ENCODE measurements at places on chromosomes 13 and 19.

GRCh38 chr19:18659281-18660050, 22.6 kb downstream of the KLHL26 start:
- no peak overlapping the region for H3K4me3 ChIP-seq
- peaks cover 5% of the 10 kb centered on the region for H3K4me1 ChIP-seq
- no peak for DNase-seq

- peak within 1 kb of the TSS; percentile 95 for H3K27ac ChIP-seq
- peak within 1 kb of the TSS; percentile 90 for H3K4me3 ChIP-seq
- H3K27me3 ChIP-seq, result no peaks in the 10 kb centered on the region
- H3K36me3 ChIP-seq, result peaks cover 6% of the 10 kb centered on the region
- DNase-seq, result peak; percentile 56
- H3K4me1 ChIP-seq, result peaks cover 48% of the 10 kb centered on the region
Observed at GRCh38 chr19:40284501-40285352, at the start of gene AKT2. Gene AKT2, minus strand, starts transcription at chr19:40285345. Its CDS starts 20,078 bp downstream, at chr19:40265267.

GRCh38 chr19:19997656-19998268, 41.5 kb downstream of the ZNF682 start:
- no peak overlapping the region for H3K27ac ChIP-seq
- no peak overlapping the region for H3K4me3 ChIP-seq
- no peaks in the 10 kb centered on the region for H3K4me1 ChIP-seq
- no peaks in the 10 kb centered on the region for H3K36me3 ChIP-seq
- DNase-seq, result peak; percentile 10
- no peaks in the 10 kb centered on the region for H3K27me3 ChIP-seq

DNA sequence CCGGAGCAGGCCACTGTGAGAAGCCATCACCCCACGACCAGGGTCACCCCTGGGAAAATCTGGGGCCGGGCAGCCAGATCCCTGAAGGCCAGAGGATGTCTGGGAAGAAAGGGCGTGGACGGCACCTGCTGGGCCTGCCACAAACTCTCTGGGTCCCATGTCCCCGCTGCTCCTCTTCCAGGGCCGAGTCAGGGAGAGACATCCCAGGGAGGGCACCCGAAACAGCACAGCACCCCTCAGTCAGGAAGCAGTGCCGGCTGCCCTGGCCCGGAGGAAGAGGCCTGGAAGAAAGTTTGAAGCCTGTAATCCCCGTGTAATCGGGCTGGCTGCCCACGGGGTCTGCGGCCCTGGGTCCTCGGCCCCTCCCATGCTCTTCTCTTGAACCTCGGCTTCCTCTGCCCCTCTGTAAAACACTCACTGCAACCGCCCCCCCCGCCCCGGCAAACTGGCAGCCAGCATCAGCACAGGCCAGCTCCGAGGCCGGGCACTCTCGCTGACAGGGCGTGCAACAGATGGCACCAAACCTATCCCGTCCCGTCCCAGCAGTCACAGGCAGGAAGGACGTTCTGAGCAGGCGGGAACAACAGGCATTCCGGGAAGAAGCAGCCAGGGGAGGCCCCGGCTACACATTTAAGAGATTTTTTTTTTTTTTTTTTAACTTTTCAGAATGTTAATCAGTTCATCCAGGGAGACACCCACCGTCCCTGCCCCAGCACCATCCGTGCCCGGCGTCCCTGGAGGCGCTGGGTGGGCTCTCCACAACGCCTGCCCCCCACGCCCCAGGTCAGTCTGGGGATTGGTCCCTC, 1.5 kb downstream of the SBNO2 start:
- no peak for DNase-seq
- H3K27ac ChIP-seq, result peak overlapping the region; percentile 81
- peaks cover 4% of the 10 kb centered on the region for H3K36me3 ChIP-seq
- no peak overlapping the region for H3K4me3 ChIP-seq

DNA sequence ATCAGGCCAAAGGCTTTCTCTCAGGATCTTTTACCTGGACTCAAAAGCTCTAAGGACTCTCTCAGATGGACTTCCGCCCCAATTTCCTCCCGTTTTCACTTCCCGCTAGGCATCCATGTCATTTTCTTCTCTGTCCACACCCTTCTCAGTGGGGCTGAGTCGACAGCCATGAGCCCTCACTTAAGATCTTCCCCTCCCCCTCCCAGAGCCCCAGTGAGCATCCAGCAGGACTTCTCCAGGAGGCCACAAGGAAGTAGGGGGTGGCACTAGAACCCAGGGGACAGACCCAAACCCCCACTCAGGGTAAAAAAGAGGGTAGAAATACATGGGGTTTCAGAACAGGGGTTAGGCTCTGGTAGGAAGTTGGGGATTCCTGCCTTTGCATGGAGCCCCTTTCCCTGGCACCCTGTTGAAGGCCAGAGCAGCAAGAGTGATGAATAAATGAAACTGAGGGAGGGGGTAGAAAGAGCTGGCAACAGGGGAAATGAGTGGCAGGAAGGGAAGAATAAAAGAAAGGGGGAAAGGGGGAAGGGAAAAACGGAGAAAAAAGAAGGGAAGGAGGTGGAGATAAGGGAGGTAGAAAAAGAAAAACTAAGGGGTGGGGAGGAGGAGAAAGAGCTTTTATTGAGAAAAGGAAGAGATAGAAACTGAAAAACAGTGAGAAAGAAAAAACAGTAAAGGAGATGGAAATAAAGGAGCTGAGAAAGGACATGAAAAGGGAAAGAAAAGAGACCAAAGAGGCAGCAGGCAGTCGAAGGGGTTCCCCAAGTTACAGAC, 42.3 kb downstream of the DEDD2 start:
- H3K36me3 ChIP-seq, result no peaks in the 10 kb centered on the region
- H3K27me3 ChIP-seq, result peaks cover 24% of the 10 kb centered on the region
- H3K4me1 ChIP-seq, result peaks cover 23% of the 10 kb centered on the region

DNA sequence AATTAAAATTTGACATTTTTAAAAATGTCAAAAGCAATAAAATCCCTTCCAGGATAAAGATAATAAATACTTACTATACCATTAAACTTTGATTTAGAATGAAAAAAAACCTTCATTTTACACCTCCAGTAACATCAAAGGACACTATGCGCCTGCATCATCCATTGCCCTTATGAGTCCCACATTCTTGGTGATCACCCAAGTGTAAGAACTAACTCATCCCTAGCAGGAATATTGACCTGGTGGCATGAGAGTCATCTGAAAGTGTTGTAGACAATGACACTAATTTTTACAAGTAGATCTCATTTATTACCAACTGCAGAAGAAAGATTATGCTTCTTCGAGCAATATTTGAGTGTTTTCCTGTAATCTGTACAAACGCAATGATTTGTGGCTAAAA, 1128.9 kb downstream of the EFNB2 start:
- H3K36me3 ChIP-seq, result no peaks in the 10 kb centered on the region
- H3K27ac ChIP-seq, result no peak overlapping the region
- H3K4me1 ChIP-seq, result no peaks in the 10 kb centered on the region
- no peaks in the 10 kb centered on the region for H3K27me3 ChIP-seq

DNA sequence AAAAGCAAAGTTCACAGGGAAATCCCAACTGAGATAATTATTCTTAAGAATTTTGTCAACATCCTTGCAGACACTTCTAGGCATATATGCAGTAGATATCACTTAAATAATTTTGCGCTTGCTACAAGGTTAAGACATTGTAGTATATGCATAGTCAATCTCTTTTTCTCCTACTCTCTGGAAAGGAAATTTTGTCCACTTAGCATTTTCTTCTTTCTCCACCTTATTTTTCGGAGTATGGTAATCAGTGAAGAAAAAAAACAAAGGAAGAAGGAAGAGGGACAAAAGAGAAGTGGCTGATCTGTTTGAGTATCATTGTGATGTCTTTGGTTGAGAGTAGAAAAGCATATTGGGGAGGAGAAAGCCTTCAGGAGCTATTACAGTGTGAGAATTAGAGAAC, 104.6 kb downstream of the LACC1 start:
- no peaks in the 10 kb centered on the region for H3K36me3 ChIP-seq
- no peak for DNase-seq
- no peaks in the 10 kb centered on the region for H3K4me1 ChIP-seq
- no peak overlapping the region for H3K4me3 ChIP-seq

GRCh38 chr13:19852766-19853165, 10.7 kb downstream of the ZMYM5 start:
- no peak overlapping the region for H3K27ac ChIP-seq
- peaks cover 12% of the 10 kb centered on the region for H3K4me1 ChIP-seq
- H3K4me3 ChIP-seq, result no peak overlapping the region
- no peak for DNase-seq
- peaks cover 34% of the 10 kb centered on the region for H3K36me3 ChIP-seq
- H3K27me3 ChIP-seq, result no peaks in the 10 kb centered on the region

GRCh38 chr13:51596541-51596940, 12.3 kb downstream of the WDFY2 start:
- H3K4me3 ChIP-seq, result no peak overlapping the region
- H3K36me3 ChIP-seq, result no peaks in the 10 kb centered on the region
- no peak overlapping the region for H3K27ac ChIP-seq
- peaks cover 4% of the 10 kb centered on the region for H3K4me1 ChIP-seq
- no peaks in the 10 kb centered on the region for H3K27me3 ChIP-seq

DNA sequence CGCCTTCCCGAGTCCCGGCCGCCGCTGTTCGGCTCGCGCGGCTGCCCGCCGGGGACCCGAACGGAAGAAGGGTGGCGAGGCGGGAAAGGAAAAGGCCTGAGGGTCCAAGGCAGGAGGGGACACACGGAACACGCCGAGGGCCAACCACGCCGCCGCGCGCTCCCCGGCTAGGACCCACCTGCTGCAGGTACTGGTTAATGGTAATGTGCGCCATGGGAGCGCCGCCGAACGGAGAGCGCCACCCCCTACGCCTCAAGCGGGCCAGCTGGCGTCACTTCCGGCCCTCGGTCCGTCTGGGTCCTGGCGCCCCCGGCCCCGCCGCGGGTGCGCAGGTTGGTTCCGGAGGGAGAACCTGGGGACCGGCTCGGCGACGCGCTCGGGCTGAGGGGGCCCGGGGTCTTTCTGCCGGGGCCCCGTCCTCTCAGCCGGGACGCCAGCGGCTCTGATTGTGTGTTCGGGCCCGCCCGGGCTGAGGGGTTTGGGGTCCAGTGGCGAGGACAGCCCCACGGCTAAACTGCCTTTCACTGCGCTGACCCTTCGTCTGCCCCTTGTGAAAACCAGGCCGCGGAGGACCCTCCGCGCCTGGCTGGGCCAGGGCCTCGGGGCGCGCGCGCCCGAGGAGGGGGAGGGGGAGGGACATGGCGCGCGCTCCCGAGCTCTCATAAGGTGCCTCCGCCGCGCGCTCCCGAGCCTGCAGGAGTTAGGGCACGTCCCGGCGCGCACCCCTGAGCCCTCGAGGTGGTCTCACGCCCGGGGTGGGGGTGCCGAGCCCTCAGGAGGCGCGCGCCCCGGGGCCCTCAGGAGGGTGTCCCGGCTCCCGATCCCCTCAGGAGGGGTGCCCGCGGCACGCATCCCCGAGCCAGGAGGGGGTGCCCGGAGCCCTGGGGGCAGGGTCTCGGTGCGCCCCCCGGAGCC, at the start of gene PCID2:
TSS of gene PCID2 (minus strand) at position 249 of the 915 bp plus-strand sequence. CDS start at position 214, 35 bp downstream.
- peak; percentile 95 for DNase-seq
- H3K4me3 ChIP-seq, result peak within 1 kb of the TSS; percentile 91
- H3K27me3 ChIP-seq, result no peaks in the 10 kb centered on the region

DNA sequence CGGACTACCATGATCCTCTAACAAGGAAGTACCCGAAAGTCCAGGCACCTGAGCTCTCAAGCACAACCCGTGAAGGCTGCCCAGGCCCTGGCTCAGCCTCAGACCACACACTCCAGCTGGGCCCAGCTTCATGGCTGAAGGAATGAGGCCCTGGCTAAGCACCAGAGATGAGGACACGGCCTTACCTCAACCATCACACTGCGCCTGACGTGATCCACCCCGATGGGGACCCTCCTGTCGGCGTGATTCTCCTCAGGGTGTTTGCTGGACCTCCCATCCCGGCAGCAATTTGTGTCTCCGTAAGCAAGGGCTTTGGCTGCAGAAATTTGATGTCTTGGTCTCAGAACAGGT, 56.5 kb downstream of the F2RL3 start:
- no peak for DNase-seq
- no peak overlapping the region for H3K4me3 ChIP-seq
- H3K4me1 ChIP-seq, result no peaks in the 10 kb centered on the region
- H3K27ac ChIP-seq, result no peak overlapping the region
- H3K27me3 ChIP-seq, result no peaks in the 10 kb centered on the region
- H3K36me3 ChIP-seq, result no peaks in the 10 kb centered on the region

Measured in CD4-positive, CD25-positive, alpha-beta regulatory T cell (primary cell).